ENCODE measurements at places on chromosomes 5 and 9. TPM values are rescaled to one million over a fixed set of nuclear protein-coding genes. Genes with fewer than 3 reads are reported as not detected.

The ORM1 gene
- not detected for total RNA-seq

The SMIM33 gene
- not detected for total RNA-seq

The ANKRD20A1 gene
- total RNA-seq = 2.5 TPM

The NUTM2F gene
- not detected for total RNA-seq

The SERF1A gene
- 5.5 TPM for total RNA-seq

The RECK gene
- 66.6 TPM for total RNA-seq

The NIPBL gene
- total RNA-seq = 32.2 TPM

The NOXA1 gene
- 0.97 TPM for total RNA-seq

The TMEFF1 gene
- total RNA-seq = 1.3 TPM

The FAM114A2 gene
- 31.5 TPM for total RNA-seq

The F2RL2 gene
- total RNA-seq = 7.9 TPM

The PDE8B gene
- total RNA-seq = 1.1 TPM

The GMCL2 gene
- total RNA-seq = not detected

The PRDM9 gene
- total RNA-seq = not detected

The RAD17 gene
- 25.3 TPM for total RNA-seq

All from chondrocyte (in vitro differentiated cells).